K562 (cell line): ENCODE measurements at places on chromosomes 6 and 20.

DNA sequence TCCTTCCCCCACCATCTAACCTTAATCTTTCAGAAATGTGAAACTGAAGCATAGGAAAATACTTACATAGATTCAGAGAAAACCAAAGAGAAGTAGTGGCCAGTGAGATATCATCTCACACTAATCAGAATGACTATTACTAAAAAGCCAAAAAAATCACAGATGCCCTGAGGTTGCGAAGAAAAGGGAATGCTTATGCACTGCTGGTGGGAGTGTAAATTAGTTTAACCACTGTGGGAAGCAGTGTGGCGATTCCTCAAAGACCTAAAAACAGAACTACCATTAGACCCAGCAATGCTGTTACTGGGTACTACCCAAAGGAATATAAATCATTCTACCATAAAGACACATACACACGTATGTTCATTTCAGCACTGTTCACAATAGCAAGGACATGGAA lies 9.2 kb upstream of the PREX1 start:
- H3K27me3 ChIP-seq, result no peaks in the 10 kb centered on the region
- DNase-seq, result no peak
- no peak overlapping the region for H3K27ac ChIP-seq
- H3K4me3 ChIP-seq, result no peak overlapping the region
- H3K36me3 ChIP-seq, result no peaks in the 10 kb centered on the region

- no peak overlapping the region for H3K4me3 ChIP-seq
- H3K36me3 ChIP-seq, result peaks cover 69% of the 10 kb centered on the region
- peaks cover 69% of the 10 kb centered on the region for H3K4me1 ChIP-seq
Observed at GRCh38 chr6:31687321-31687720, 6.5 kb upstream of the LY6G5C start.

DNA sequence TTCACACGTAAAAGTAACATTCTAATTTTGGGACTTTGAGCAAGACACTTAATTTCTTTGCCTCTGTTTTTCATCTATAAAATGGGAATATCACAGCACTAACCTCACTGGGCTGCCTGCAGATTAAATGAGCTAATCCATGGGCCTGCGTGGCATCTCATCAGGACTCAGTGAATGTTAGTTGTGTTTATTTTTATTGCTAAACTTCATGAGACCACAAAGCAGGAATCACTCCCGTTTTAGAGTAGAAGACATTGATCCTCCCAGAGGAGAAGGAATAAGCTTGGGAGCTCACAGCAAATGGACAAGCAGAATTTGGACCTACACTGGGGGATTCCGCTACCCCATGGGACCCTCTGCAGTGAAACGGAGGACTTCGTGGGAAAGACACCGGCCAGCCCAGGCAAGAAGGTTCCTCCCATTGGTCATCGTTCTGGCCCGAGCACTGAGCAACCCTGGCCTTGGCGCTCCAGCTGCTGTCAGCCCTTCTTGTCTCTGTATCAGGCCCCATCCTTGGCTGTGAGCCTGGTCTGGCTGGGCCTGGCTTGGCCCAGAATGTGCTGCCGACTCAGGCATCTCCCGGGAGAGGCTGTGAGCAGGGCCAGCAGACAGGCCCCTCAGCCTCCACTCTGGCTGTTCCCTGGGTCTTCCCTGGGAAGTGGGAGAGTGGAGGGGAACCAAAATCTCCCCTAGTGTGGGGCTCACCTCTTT lies 79.8 kb downstream of the NFATC2 start:
- no peaks in the 10 kb centered on the region for H3K27me3 ChIP-seq
- H3K4me1 ChIP-seq, result no peaks in the 10 kb centered on the region
- DNase-seq, result no peak

- H3K27me3 ChIP-seq, result no peaks in the 10 kb centered on the region; the same call in 1 of the 2 replicates
- H3K4me3 ChIP-seq, result no peak overlapping the region
- no peak for DNase-seq
- no peak overlapping the region for H3K27ac ChIP-seq
Observed at GRCh38 chr20:1855109-1855508, 40.1 kb upstream of the SIRPA start.
